ENCODE measurements at places on chromosomes 5 and 9.

GRCh38 chr5:58076483-58077257 is 383.2 kb downstream of the PLK2 start:
- DNase-seq, result no peak

- DNase-seq, result no peak
Measured at GRCh38 chr9:26685818-26686217, 206.8 kb downstream of the CAAP1 start.

DNA sequence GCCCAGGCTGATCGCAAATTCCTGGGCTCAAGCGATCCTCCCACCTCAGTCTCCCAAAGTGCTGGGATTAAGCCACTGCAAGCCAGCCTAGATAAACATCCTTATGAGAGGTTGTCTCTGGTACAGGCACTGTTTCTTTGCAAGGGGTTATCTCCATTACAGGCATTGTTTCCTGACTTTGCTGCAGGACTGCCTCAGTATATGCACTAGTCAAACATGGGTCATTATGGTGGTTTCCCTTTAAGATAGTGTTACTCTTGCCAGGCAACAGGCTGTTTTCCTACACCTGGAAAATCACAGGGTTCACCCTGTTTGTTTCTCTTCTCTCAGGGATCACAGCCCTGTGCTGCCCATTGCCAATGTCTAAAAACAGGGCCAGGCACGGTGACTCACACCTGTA is 7.8 kb upstream of the CLTB start:
- no peak for DNase-seq

DNA sequence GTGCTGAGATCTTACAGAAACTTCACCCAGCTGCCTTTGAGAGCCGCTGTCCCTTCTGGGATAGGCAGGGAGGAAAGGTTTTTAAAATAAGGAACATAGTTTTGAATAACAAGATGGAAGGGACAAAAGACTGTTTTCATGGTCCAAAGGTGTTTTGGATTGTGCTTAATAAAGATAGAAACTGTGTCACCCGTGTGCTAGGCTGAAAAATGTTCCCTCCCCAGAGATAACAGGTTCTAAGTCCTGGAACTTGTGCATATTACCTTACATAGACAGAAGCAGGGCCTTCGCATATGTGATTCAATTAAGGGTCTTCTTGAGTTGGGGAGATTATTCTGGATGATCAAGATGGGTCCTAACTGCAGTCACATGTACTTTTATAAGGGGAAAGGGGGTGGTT is 1.9 kb upstream of the CEMIP2 start:
- no peak for DNase-seq

DNA sequence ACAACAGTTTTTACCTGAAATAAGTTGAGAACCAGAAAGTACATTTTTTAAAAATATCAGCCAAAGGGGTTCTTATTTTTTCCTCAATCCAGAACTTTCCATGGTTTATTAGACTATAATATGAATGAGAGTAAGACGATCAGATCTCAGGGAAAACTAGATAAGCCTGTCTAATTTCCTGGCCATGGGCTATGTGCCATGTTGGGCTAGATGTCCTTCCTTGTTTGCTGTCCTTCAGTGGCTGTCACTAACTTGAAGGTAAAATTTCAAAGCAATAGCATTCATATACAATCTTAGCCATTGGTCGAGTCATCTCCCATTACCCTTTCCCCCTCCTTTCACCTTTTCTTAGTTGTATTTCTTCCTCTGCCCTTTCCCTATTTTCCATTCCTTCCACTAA is 179.5 kb upstream of the PPP1R2B start:
- DNase-seq, result no peak

- no peak for DNase-seq
Measured at GRCh38 chr5:163635631-163636030, 130.2 kb downstream of the MAT2B start.

GRCh38 chr5:26439121-26439520 is 599.3 kb downstream of the CDH9 start:
- DNase-seq, result no peak

- no peak for DNase-seq
Measured at GRCh38 chr5:33312571-33313549, 127.9 kb upstream of the TARS1 start.

DNA sequence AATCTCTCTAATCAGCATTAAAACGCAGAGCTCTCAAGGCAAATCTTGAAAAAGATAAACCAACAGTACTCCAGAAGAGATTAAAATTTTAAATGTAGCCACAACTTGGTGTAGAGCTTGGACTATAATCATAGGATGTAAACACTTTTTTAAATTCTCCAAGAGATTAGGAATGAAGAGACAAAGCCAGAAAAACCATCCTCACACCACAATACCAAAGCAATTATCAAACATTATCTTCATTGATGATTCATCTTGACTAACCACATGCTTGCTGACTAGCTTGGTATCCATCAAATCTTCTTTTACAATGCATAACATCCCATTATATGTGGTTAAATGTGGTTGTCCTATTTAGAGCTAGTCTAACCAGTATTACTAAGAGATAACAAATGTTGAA is 815.1 kb downstream of the TLE1 start:
- no peak for DNase-seq

DNA sequence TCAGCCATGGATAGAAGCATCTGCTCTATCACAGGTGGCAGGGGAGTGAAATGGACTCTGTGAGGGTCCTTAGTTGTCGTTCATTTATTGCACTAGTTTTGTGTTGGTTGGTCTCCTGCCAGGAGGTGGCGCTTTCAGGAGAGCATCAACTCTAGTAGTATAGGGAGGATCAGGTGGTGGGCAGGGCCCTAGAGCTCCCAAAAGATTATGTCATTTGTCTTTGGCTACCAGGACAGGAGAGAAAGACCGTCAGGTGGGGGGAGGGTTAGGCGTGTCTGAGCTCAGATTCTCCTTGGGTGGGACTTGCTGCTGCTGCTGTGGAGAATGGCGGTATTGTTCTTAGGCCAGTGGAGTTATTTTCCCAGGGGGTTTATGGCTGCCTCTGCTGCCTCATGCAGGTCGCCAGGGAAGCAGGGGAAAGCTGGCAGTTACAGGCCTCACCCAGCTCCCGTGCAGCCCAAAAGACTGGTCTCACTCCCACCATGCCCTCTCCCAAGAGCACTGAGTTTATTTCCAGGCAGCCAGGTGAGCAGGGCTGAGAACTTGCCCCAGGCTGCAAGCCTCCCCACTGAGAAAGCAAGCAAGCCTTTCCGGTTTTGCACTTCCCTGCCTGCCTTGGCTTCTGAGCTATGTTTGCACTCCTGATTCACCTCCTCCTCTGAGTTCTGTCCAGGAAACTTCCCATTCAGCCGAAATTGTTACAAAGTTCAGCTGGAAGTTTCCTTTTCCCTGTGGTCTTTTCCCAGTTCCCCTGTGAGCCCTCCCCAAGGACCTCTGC is 317.3 kb downstream of the TAF11L14 start:
- DNase-seq, result no peak

GRCh38 chr5:74182603-74183002 is 457.9 kb downstream of the ENC1 start:
- no peak for DNase-seq

GRCh38 chr5:142391058-142391845 is 66.4 kb upstream of the SPRY4 start:
- DNase-seq, result no peak

DNA sequence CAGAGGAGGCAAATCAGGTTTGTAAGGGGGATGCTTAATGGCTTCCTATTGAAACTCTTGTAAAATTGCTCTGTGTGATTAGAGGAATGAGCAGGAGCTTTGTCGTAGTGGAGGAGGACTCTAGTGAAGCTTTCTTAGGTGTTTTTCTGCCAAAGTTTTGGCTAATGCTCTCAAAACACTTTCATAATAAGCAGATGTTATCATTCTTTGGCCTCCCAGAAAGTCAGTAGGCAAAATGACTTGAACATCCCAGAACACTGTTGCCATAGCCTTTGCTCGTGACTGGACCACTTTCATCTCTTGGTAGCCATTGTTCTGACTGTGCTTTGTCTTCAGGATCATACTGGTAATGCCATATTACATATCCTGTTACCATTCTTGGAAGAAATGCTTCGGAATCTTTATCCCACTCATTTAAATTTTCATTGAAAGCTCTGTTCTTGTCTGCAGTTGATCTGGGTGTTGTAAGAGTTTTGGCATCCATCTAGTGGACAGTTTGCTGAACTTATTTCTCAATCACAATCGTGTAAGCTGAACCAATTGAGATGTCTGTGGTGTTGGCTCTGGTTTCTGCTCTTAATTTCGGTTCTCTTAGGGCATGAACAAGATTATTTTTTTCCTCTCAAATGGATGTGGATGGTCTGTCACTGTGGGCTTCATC is 187.6 kb downstream of the COMMD10 start:
- no peak for DNase-seq

GRCh38 chr9:20658677-20659473 is 25.2 kb upstream of the FOCAD start:
- DNase-seq, result no peak

- no peak for DNase-seq
Measured at GRCh38 chr5:104344809-104345208, 782.2 kb upstream of the NUDT12 start.

DNA sequence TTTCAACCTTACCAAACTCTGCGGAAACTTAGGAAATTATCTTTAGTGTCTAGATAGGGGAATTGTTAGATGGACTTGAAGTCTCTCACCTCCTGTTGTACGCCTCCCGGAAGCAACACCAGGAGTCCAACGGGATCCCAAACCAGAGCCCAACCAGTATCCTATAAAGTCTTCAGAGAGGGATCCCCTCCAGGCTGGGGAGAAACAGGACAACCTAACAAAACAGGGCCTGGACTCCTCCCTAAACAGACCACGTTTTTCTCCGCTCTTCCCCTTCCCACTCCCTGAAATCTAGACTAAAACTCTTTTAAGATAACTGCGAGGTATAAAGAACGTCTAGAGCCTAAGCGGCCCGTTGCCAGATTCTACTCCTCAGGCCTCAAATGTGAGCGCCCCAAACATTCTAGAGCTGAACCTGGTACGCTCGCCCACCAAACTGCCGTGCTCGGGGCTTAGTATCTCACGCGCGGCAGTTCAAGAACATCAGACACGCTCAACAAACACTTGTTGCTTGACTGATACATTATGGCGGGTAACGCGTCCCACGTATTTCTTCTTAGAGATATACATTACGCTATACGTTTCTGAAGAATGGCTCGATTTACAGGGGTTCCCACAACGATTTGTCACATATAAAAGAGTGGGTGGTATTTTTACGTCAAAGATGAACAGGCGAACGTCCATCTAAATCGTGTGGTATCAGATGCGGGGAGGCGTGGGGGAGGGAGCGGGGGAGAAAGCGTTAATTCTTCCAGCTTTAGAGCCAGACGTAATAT is 663 bp upstream of the SMIM27 start:
- DNase-seq, result peak; percentile 49

DNA sequence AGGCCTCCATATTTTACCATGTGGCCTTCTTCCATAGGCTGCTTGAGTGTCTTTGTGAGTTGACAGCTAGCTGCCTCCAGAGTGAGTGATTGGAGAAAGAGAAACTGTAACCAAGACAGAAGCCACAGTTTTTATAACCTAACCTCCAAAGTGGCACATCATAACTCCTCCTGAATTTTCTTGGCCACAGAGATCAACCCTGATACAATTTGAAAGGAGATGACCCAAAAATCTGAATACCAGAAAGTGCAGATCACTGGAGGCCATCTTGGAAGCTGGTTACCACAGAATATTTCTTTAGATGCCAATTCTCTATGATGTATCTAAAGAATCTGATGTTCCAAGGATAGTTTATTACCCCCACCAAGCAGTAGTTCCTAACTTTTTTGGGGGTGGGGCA is 254.3 kb upstream of the PDE4D start:
- no peak for DNase-seq

DNA sequence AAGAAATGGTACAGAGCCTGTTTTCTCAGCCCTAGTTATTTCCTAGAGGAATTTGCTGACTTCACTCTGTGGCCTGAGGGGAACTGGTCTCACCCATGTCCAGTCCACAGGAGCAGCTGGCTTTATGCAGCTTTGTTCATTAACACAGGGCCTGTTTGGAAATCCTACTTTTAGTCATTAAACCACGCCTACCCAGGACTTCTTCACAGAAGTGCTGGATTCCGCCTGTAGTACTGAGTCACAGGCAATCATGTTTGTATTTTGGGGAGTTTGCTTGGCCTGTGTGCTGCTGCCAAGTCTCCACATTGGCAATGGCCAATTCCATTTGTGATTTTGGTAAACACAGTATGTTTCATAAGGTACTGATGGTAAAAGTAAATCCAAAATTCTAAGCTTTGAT is 52.8 kb downstream of the CTNND2 start:
- DNase-seq, result no peak

- no peak for DNase-seq
Measured at GRCh38 chr5:87125766-87126165, 141.9 kb upstream of the RASA1 start.

DNA sequence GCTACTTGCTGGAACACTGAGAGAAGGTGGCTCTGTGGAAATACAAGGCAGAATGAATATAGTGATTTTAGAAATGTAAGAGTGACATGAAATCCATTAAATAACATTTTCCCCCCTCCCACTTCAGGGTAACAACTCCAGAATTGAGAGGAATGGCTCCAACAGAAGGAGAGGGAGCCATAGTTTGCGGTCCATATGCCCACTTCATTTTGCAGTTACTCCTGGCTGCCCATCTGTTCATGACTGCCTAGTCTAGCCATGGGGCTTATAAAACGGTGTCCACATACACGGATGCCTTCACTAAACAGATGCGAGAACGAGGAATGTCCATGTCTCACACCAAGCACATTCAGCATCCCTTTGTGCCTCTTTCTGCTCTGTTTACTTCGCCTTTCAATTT is 186.7 kb downstream of the TMEM38B start:
- DNase-seq, result no peak

DNA sequence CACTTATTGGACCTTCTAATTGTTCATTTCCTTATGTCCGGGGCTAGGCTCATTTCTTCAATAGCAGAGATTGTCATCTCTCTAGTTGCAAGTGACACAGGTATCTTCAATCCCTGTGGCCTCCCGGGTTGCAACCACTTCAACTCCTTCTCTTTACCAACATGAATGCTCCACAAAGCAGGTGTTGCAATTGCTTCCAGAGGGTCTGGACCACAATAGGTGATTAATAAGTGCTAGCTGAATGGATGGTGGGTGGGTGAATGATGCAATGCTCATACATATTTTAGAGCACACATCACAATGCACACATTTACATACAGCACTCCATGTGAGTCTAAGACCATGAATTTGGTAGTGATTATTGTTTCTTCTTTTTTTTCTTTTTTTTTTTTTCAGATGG is 2.6 kb downstream of the CEMIP2 start:
- no peak for DNase-seq

GRCh38 chr5:119255571-119256356 is 100.1 kb upstream of the TNFAIP8 start:
- DNase-seq, result no peak
